ENCODE measurements at places on chromosomes 7 and 10.

DNA sequence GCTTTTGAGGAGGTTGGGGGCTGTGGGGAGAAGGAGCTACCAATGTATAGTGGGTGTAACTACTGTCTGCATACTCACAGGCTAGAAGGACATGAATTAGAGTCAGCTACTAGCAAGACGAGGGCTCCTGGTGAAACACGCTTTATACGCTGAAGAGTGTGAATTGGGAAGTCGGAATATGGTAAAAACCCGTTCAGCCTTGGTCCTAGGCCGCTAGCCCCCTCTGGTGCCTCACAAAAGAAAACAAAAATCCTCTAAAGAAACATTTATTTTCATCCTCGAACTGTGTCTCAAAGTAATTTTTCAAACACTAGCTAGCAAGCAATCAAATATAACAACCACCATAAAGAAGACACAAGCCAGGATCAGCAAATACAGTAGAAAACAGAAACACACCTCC, 338.1 kb upstream of the SEMA3C start:
- DNase-seq: no peak

- DNase-seq: no peak
Measured at GRCh38 chr10:8978100-8978499, 923.6 kb downstream of the GATA3 start.

- DNase-seq: no peak
Measured at GRCh38 chr10:116831086-116831485, 18.2 kb upstream of the ENO4 start.

DNA sequence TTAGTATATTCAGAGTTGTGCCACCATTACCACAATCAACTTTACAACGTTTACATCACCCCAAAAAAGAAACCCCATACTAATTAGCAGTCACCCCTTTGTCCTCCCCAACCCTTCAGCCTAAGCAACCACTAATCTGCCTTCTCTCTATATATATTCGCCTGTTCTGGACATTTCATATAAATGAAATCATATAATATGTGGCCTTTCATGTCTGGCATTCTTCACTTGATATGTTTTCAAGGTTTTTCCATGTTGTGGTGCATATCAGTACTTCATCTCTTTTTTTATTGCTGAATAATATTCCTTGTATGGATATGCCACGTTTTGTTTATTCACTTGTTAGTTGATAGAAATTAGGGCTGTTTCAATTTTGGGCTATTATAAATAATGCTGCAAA, 70.4 kb downstream of the AASS start:
- no peak for DNase-seq

GRCh38 chr7:36266190-36266589, 113.1 kb downstream of the EEPD1 start:
- no peak for DNase-seq

GRCh38 chr10:23965123-23965522, 243.8 kb upstream of the KIAA1217 start:
- DNase-seq: no peak

- no peak for DNase-seq
Measured at GRCh38 chr10:106147021-106147420, 1017.5 kb downstream of the SORCS1 start.

Data from fibroblast of the conjunctiva (primary cell).